ENCODE measurements at places on chromosomes 7 and 10. TPM values are rescaled to one million over a fixed set of nuclear protein-coding genes. Genes with fewer than 3 reads are reported as not detected.

Gene SEPTIN7
- total RNA-seq, result 270 TPM

Gene GPR146
- 0.70 TPM for total RNA-seq

DNA sequence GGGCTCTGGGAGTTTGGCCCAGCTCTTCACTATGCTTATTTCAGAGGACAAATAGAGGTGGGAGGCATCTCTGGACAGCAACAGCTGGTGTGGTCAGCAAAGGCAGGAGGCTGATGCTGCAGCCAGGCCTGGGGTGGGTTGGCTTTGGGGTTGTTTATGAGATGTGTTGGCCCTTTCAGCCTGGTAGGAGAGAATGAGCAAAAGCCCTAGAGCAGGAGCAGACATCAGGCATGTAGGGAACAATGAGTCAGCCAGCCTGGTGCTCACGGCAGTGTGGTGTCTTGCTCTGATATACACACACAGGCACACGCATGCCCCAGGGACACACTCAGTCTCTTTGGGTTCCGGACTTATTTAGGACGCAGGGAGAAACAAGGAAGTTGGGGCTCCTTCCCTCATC is 157.1 kb downstream of the PRKCQ start:
- DNase-seq, result no peak

DNA sequence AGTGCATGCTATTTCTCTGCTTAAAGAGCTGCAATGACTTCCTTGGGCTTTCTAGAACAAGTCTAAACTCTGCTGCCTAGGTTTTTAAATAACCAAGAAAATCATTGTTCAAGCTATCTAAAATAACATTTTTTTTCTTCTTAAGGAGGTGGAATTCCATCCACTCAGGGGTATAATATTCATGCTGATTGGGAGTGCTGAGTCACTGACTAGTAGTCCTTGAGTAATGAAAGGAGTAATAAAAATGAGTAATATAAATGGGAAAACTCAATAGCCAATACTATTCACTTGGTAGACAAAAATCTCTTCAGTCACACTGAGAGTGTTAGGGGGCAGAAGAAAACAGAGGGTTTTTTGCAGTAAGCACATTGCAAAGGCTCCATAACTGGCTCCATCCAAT is 72.0 kb downstream of the GFRA1 start:
- no peak for DNase-seq

DNA sequence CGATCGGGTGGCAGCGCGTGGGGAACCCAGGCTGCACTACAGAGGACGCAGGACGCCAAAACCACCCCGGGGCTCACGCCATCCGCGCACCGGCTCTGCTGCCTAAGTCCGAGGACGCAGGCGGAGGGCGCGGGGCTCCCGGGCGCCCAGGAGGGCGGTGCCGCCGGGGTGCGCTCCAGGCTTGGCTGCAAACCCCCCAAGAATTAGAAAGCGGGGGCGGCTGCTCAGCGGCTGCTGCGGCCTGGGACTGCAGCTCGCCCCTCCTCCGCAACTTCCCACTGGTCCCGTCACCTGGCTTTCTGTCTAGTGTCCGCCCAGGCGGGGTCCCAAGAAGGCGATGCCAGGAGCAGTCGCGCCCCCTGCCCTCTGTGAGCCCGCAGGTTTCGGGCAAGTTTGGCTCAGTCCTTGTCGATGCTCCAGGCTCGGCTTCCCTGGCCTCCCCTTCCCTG is 1.7 kb upstream of the POU6F2 start:
- DNase-seq, result no peak

Measured in CD8-positive, alpha-beta memory T cell (primary cell).